ENCODE measurements at places on chromosomes 12 and 14. TPM values are rescaled to one million over a fixed set of nuclear protein-coding genes. Genes with fewer than 3 reads are reported as not detected.

Gene CCDC197
- total RNA-seq = not detected

- peak; percentile 83 for DNase-seq
Observed at GRCh38 chr12:7374423-7375144, 69.4 kb downstream of the CD163L1 start.

Gene NEUROD4
- total RNA-seq = not detected

DNA sequence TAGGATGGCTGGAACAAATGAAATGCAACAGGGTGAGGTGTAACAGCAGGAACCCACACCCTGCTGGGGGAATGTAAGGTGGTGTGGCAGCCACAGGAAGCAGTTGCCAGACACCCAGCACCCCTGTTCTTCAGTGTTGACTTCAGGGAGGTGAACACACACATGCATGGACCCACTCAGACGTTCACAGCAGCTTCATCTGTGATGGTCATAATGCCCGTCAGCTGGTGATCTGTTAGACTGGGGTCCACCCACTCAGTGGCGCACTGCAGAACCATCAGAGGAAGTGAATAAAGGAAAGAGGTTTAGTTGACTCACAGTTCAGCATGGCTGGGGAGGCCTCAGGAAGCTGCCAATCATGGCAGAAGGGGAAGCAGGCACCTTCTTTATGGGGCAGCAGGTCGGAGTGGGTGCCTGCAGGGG lies 22.7 kb upstream of the TEX22 start:
- no peak for DNase-seq

Gene NOVA1
- total RNA-seq = 13.1 TPM

Gene LRCOL1
- total RNA-seq = 0.65 TPM

DNA sequence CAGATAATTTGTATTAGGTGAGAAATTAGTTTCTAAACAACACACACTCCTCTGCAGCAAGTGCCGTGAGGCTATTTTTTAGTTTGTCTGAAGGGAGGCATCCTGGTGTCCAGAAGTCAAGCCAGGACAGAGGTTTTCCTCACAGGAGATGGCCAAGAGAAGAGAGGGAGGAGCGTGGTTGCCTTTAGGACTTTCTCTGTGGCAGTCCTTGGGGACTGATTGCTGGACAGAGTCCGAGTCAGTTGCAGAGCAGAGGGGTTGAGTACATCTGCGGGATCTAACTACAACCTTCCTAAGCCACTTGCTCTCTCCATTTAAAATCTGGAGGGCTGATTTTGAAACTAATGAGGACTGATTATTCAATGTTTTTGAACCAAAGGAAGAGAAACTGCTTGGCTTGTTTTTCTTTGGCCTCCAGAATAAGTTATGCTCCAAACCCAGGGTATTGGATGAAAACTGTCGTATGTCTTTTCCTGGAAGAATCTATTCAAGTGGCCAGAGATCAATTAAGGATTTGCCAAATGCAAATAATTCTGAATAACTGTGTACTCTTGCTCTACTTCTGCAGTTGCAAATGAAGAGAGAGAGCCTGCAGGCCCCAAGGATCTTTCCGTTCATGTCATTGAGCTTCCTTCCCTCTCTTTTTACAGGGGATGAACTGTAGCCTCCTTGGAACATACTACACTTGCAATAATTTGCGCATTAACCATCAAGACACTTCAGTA lies 1.2 kb downstream of the SLCO1C1 start:
- peak; percentile 72 for DNase-seq

- no peak for DNase-seq
Observed at GRCh38 chr12:39095636-39096330, 190.4 kb upstream of the CPNE8 start.

Gene TRPV4
- 1.1 TPM for total RNA-seq

GRCh38 chr14:89465876-89466275 lies 48.8 kb upstream of the FOXN3 start:
- DNase-seq = no peak

DNA sequence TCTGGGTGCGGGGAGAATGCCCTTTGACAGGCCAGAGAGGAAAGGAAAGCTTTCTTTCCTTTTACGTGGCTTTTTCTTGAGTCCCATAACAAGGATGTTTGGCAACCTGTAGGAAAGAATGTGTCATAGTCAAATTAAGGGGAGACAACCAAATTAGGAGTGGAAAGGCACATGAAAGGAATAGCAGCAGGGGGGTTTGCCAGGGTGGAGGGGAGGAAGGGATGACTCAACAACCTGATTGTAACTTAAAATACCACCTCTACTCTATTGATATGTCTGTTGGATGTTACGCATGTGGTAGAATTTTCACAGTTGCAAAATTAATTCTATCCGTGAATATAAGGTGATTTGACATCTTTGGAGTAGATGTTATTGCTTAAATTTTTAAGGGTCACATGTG lies 28.5 kb upstream of the MYBPC1 start:
- no peak for DNase-seq

GRCh38 chr12:40907115-40907527 lies 214.9 kb downstream of the CNTN1 start:
- DNase-seq = no peak

- DNase-seq = no peak
Observed at GRCh38 chr14:75661499-75661814, 411 bp downstream of the TTLL5 start.

GRCh38 chr14:77125281-77125801 lies 16.2 kb downstream of the ZDHHC22 start:
- DNase-seq = no peak

Gene ZDHHC22
- total RNA-seq = not detected

GRCh38 chr12:75591628-75592027 lies 80.2 kb upstream of the KRR1 start:
- no peak for DNase-seq

GRCh38 chr12:9648701-9649531 lies 20.6 kb upstream of the CLEC2D start:
- DNase-seq = no peak

GRCh38 chr14:39322807-39323206 lies 89.1 kb downstream of the MIA2 start:
- no peak for DNase-seq

DNA sequence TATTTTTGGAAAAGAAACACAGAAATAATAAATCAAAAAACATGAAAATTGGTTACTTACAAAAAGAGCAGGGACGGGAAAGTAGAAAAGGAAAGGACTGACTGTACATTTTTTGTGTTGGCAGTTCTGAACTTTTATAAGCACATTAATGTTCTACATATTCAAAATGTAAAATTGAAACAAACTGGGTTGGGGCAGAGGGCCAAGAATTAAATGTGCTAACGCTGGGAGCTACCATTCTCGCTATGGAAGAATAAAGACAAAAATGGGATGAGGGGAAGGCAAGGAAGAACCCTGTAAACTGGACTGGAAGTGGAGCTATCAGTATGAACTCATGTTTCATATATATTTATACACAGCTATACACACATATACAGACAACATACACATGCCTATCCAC lies 24.5 kb downstream of the ATP2B1 start:
- no peak for DNase-seq

GRCh38 chr14:100573002-100573756 lies 14.0 kb downstream of the BEGAIN start:
- no peak for DNase-seq

- no peak for DNase-seq
Observed at GRCh38 chr12:62792236-62792870, 142.6 kb downstream of the PPM1H start.

DNA sequence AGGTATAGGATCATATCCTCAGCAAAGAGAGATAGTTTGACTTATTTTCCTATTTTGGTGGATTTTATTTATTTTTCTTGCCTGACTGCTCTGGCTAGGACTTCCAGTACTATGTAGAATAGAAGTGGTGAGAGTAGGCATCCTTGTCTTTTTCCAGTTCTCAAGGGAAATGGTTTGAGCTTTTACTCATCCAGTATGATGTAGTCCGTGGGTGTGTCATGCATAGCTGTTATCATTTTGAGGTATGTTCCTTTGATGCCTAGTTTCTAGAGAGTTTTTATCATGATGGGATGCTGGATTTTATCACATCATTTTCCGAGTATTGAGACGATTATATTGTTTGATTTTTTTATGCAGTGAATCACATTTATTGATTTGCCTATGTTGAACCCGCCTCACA lies 97.2 kb downstream of the MGAT4C start:
- DNase-seq = no peak

- DNase-seq = no peak
Observed at GRCh38 chr12:131827961-131828534, at the start of gene MMP17. MMP17 (plus strand) TSS chr12:131828393; CDS start chr12:131828495, 102 bp downstream.

Gene HHIPL1
- 10.9 TPM for total RNA-seq

DNA sequence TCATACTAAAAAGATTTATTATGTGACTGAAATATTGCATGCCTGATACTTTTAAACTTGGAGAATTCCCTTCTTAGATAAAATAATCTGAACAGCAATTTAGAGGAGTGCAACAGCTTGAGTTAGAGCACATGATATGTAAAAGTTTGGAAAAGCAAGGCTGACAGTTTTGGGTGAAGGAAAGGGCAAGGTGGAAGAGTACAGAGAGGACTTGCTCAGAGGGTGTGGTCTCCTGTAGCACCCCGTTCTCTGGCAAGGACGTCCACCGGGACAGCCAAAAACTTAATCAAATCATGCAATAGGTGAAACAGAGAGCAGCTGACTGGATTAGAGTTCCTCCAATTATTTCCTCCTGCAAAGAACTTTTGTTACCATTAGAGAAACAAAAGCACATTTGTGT lies 65.2 kb upstream of the PDZRN4 start:
- peak; percentile 53 for DNase-seq

Gene FBXW8
- total RNA-seq = 13.3 TPM

All from posterior vena cava (tissue), 2 donors.